ENCODE measurements at places on chromosomes 3 and 15.
A peak's percentile ranks its signal among the peaks of the same experiment; 100 is the strongest.

- no peak for DNase-seq
Measured at GRCh38 chr3:152964911-152965609, 130.1 kb downstream of the P2RY1 start.

- DNase-seq = peak; percentile 16
Measured at GRCh38 chr15:92878593-92879053, 21.5 kb upstream of the CHD2 start.

DNA sequence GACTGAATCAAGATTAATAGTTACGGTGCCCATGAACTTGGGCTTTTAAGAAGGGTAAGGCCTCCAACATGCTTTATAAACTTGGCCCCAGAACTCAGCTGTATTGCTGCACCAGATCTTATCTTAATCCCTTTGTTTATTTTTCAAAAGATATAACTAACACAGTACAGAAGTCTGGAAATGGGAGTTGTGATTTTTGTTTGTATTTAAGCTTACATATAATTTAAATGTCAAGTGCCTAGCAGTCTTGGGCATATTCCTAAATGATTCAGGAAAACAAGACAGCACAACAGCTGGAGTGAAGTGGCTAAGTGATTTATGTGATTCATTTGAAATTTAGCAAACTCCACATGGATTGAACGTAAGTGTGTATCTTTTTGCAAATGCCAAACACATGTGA, 56.2 kb downstream of the NBEAL2 start:
- DNase-seq = no peak

DNA sequence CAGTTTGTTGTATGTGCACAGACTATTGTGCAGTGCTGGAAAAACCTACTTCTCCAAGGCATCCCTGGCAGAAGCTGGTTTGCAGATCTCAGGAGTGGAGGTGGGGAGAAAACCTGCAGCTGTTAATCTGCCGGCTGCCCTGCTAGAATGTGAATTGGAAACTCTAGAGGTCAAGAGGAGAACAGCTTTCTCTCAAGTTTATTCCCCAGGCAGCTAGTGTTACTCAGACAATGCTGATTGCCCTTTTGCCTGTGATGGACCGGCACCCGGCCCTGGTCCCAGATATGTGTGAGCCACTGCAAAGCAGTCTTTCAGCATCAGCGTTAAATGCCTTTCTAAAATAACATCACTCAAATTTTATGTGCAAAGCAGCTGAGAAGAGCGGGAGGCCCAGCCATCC, 129.7 kb upstream of the TPM1 start:
- DNase-seq = no peak

GRCh38 chr15:41079717-41080116, 36.4 kb downstream of the INO80 start:
- no peak for DNase-seq

GRCh38 chr3:1318296-1319005, 225.6 kb downstream of the CNTN6 start:
- DNase-seq = no peak

GRCh38 chr15:68028888-68029207, 25.3 kb upstream of the PIAS1 start:
- no peak for DNase-seq

GRCh38 chr3:193132964-193133363, 108.1 kb upstream of the PLAAT1 start:
- no peak for DNase-seq
